ENCODE measurements at places on chromosomes 11 and 22.
A peak's percentile ranks its signal among the peaks of the same experiment; 100 is the strongest.

- ATAC-seq = peak; percentile 14
These were observed 690 bp downstream of the CSNK1E start for GRCh38 chr22:38316364-38317121.

GRCh38 chr22:37215890-37216289 lies 3.6 kb upstream of the SSTR3 start:
- ATAC-seq = no peak

DNA sequence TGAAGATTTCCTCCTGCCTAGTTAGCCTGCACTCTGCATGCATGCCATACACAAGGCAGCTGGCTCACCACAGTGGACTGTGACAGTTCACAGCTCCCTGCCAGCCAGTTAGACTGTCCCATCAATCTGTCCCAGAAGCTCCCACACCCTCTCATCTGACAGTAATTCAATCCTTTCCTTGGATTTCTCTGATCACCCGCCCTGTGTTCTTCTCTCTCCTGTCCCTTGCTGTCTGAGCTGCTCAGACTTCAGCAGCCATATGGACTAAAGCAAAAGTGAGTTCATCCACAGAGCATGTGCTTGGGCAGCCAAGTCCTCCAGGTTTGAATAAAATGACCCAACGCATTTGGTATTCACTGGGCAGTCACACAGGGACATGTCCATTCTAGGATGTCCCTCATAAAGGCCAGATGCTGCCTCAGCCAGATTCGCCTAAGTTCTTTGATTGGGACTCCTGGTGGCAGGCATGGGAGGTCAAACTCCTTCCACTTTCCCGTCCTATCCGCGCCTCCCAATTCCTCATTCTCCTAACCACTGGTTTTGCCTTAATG lies 54.5 kb upstream of the ZBTB44 start:
- peak; percentile 21 for ATAC-seq

GRCh38 chr11:84103096-84103495 lies 816.9 kb upstream of the CCDC90B start:
- no peak for ATAC-seq

DNA sequence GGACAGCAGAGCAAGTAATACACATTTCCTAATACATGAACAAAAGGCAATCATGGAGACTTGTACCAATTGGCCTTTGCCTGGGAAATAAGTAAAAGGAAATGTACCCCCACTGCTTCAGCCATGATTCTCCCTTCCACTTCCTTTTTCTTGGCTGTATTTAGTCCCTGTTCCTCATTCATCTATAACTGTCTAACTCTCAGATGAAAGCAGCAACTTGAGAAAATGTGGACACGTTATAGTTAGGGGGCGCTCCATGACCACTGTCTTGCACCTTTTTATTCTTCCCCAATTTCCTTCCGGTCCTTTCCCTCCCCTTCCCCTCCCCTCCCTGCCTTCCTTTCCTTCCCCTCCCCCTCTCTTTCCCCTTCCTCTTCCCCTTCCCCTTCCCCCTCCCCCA lies 61.3 kb upstream of the BARX2 start:
- no peak for ATAC-seq

DNA sequence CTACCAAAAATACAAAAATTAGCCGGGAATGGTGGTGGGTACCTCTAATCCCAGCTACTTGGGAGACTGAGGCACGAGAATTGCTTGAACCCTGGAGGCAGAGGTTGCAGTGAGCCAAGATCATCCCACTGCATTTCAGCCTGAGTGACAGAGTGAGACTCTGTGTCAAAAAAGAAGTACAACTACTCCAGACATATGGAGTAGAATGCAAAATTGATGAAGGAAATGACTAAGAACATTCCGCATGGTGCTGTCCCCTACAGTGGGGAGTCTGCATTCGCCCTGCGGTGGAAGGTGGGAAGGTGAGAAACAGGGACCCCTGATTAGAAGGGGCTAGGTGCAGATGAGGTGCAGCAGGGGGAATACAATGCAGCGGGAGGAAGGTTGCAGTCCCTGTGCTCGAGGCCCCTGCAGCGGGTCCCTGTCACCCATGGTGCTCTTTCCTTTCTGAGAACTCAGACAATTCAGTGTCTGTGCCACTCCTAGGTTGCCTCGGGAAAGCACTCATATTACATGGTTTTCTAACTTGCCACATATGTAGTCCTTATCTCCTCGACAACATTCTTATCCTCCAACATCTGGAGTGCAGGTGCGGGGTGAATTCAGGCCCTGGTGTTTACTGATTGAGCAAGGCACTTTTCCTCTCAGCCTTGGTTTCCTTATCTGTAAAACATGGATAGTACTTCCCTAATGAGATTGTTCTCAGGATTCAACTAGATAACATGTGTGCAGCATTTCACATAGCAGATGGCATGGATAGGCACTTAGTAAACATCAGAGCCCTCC lies 5.2 kb downstream of the POLD4 start:
- no peak for ATAC-seq
